Stimulated activated CD8-positive, alpha-beta memory T cell treated with anti-CD3 and anti-CD28 coated beads, Interleukin-4, amount 100 ng/mL, for 48 hours (primary cell): ENCODE measurements at places on chromosomes 6 and 20.

- no peak for DNase-seq
Measured at GRCh38 chr6:78810698-78811097, 56.7 kb upstream of the IRAK1BP1 start.

DNA sequence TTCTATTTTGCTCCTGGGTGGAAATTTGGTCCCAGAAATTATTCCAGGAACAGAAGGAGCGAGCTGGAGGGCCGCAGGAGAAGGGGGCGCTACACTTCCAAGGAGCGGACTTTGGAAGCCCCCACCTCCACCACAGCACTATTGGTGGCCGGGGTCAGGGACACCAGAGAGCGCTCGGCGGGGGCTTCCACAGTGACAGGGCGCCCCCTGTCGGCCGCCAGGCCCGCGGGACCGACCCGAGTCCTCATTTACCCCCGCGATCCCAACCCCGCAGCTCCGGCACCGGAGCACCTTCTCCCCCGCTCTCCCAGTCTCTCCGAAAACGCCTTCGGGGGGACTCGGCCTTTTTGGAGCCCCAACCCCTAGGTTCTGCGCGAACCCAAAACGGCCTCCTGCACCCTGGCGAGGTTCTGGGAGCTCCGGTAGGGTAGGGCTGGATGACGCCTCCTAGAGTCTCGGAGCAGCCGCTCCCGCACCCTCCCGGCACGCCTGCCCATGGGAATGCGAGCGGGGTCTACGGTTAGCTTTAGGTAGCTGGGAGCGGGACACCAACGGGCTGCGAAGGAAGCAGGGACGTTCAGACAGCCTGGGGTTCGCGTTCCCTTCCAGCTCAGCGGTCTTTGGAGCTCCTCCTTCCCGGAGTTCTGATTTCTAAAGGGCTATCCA is 2.4 kb upstream of the FOXA2 start:
- peak; percentile 60 for DNase-seq

DNA sequence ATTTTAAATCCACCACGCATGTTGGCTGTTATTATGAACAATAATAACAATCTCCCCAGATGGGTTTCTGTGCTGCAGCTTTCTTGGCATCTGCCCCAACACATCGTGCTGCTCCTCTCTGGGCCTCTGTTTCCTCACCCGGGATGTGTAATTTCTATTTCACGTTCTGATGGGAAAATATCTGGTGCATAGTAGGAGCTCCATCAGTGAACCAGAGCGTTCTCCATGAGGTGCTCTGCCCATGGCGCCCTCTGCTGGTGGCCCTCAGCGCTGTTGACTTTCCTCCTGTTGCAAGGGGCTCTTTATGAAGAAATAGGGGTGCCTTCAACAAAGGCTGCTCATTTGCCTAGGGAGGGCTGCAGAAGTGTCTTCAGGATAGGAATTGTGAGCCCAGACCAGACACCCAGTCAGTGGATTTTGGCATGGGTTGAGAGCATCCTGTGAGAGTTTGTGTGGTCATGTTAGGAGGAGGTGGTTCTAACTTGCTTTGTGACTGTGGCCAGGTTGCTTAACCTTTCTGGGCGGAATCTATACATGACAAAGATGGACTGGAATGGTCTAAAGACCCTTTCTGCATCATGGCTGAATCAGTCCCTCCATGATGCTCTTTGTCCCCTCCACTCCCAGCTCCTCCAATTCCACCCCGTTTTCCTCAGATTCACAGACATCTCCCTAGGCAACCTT is 8.1 kb downstream of the SCRT2 start:
- peak; percentile 86 for DNase-seq

- DNase-seq, result no peak
Measured at GRCh38 chr6:138757136-138757535, 16.4 kb upstream of the CCDC28A start.

GRCh38 chr20:57265997-57266290 is 497 bp downstream of the BMP7 start:
- no peak for DNase-seq

DNA sequence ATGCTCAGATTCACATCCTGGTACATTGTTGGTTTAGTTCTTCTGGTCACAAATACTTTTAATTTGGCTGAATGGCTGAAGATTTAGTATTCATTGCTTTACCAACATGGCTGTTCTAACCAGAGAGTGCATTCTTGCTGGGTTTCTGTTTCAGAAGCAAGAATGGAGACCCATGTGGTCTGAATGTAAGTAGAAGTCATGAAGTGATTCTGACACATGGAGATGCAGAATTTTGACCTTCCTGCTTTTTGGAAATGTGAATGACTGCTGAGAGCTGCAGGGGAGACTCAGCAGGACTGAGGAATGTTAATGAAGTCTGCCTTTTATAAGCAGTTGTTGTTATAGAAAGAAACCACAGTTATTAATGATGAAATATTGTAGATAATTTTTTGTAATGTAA is 576.1 kb upstream of the MARCKS start:
- DNase-seq, result no peak

- DNase-seq, result no peak
Measured at GRCh38 chr20:37279820-37280219, 9.6 kb upstream of the MANBAL start.

GRCh38 chr20:48283470-48284110 is 498.3 kb upstream of the SULF2 start:
- DNase-seq, result no peak

DNA sequence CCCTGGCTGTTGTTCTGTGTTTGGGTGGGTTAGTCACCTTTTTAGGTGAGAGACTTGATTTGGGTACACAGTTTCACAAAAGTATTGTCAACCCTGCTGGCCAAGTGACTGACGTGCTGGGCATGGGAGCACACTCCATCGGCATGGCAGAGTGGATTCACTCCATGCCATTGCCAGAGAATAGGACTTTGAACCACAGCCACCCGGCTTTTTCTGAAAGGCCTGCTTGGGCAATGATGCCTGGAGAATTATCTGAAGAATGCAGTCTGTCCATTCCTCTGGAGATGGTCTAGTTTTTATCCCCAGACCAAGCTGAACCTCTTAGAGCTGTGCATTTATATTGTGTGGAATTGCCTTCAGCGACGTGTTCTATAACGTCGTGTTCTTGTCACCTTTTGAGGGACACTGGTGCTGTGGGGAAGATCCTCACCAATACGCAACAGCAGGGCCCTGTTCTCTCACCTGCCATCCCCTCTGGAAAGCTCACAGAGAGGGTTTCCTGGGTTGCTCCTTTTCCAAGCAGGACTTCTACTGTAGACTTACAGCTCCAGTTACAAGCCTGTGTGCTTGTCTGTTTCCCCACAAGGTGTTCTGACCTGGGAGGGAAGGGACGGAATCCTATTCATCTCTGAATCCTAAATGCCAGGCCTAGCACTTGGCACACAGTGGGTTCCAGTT is 183.4 kb upstream of the AKAP12 start:
- no peak for DNase-seq

- peak; percentile 60 for DNase-seq
Measured at GRCh38 chr20:41004531-41005360, 23.9 kb upstream of the TOP1 start.

GRCh38 chr6:130964808-130965604 is 98.0 kb downstream of the EPB41L2 start:
- DNase-seq, result no peak

DNA sequence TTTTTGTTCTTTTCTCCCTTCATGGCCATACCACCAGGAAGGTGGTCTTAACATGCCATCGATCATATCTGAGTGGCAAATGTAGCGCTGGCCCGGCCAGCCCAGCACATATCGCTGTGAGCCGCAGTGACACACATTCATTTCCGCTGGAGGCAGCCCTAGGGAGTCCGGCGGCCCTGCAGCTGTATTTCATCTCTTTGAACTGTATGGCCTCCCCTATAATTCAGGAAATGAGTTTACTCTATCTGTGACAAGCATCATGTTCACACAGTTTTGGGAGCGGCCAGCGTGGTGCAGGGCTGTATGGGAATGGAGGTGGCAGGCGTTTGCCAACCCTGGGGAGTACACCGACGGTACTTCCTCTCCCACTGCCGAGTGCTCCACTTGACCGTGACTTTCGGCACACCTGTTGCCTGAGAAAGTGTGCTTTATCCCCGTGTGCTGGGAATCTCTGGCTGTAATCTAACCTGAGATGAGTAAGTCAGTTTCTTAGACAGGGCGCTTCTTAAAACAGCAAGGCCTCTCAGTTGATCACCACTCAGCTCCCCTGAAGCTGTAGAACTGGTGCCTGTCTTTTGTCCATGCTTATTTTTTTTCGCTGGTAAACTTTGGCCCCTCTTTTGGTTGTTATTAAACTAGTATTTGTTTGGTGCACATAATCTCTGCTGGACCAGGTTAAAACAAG is 257.1 kb upstream of the TAB2 start:
- peak; percentile 66 for DNase-seq

DNA sequence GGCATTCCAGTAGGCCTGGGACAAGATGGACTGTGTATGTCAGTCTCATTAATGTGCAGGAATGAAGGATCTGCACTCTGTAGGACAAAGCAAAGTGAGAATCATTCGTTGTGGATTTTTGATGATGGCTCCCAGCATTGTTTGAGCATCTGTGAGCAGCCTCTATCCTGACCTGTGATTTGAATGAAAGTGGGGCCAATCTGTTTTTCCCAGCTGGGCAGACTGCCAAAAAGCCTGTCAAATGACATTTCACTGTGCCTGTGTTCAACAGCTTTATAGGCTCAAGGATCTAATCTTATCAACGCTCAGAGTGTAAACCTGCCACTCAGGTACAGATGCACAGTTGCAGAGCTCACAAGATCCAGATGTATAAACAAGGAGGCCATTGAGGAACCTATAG is 86.7 kb upstream of the SYNDIG1 start:
- DNase-seq, result no peak

- DNase-seq, result no peak
Measured at GRCh38 chr20:60453388-60454246, 495.4 kb downstream of the CDH26 start.

- DNase-seq, result no peak
Measured at GRCh38 chr6:34020807-34021553, 124.9 kb downstream of the GRM4 start.

DNA sequence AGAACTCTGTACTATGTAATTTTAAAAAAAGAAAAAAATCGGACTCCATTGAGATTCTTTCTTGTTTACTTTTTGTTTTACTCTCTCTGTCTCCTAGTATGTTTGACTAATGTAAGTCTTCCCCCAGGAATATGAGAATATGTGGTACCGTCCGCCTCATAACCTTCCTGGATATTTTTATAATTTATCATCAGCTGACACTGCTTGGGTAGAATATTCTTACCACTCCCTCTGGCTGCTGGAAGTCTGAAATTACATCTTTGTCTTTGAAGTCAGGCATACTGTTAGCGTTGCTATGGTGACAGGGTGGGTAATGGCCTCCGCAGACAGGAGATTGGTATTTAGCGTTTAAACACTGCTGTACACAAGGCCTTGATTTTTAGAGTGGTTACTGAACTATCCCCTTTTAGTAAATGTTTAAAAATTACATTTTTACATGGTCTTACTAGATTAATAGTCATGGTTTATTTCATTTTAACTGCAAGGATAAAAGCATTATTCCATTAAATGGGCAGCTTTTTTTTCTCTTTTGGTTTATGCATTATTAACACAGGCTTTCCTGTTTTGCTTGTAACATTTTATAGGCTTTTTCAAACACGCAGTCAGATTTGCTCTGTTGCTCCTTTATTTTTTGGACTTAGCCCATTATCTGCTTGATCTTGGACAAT is 176.4 kb downstream of the ARID1B start:
- no peak for DNase-seq

DNA sequence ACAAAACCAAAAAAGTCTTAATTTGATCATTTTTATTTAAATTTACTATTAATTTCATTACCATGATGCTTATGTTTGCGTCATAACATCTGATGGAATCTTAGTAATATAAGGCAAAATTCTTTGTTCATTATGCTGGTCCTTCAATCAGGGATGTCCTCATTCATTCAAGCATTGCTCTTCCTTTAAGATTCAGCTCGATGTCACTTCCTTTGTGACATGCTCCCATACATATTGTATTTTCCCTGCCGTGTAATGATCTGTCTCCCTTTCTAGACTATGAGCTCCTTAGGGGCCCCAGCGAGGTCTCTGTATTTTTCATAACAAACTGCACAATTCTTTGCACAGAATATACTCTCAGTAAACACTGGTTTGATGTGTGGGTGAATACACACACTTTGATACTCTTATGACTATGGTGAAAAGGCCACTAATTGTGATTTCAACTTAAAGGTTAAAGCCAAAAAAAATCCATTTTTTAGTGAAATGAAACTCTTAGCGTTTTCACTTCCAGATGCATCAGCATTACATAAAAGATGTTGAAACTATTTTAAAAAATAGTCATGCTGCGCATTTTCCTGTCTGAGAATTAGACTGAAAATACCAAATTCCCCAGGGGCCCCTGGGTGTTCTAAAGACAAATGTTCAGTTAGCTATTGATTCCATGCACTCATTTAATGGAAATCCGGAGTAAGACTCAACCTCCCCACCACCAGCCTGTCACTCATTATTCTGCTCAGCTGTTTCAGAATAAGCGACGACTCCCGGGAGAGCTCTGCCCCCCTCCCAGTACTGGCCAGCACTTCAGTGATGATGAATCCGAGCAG is 169.7 kb downstream of the ATXN1 start:
- peak; percentile 48 for DNase-seq

DNA sequence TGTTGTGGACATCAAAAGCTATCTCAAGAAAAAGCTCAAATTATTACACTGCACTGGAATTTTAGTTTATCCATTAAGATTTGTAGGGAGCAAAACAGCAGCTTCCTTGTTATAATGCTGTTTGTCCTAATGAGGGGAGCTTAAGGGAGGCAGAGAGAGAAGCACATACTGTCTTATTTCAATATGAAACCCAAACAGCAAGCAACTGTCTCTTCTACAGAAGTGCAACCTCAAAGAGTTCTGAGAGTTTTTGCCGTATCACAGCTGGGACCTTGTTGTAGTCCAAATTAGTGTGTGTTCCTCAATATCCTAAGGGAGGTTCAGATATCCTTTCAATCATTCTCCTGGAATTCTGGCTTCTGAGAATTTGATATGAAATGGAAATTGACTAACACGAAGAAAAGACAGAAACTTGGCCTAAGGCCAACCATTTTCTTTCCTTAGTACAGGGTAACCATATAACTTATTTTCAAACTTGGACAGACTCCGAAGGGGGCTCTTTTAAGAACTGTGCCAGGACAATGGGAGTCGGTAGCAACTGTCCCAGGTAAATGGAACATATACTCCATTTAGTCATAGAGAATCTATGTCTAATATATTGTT is 149.3 kb upstream of the CCN2 start:
- no peak for DNase-seq

DNA sequence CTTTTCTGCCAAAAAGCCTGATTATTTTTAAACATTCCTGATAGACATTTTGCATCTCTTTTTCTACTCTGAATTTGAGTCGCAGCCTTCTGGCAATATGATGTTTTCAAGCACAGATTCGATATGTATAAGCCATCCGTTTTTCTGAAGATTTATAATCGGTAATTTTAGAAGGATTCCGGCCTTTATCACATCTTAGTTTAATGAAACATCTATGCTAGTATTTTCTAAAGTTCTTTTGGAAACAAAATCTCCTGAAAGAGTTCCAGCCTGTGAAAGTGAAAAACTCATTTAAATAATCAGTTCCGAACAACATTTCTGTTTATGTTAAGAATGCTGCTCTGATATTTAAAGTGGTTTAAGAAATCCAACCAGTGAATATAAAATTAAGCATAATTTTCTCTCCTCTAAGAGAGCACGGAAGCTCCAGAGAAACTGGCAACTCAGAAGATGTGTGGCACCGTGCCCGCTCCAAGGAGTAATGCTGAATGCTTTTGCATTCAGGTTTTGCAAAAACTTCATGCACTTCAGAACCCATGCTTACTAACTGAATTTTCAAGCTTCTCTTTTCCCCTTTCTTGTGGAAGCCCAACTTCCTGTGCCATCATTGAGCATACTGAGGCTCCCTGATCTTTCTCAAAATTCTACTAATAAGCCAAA is 20.7 kb downstream of the NDUFAF4 start:
- no peak for DNase-seq
